ENCODE measurements at places on chromosomes 11 and 22. TPM values are rescaled to one million over a fixed set of nuclear protein-coding genes. Genes with fewer than 3 reads are reported as not detected.

Gene SGSM1
- under 0.01 TPM for total RNA-seq

Gene SLC22A12
- total RNA-seq = not detected

Gene OR8K5
- total RNA-seq = not detected

Gene OR52K2
- total RNA-seq = not detected

Gene VPS11
- 25.0 TPM for total RNA-seq

Gene SLC1A2
- total RNA-seq = 71.1 TPM

Gene ADAMTS15
- total RNA-seq = 42.8 TPM

Gene C22orf39
- 35.6 TPM for total RNA-seq

Gene HORMAD2
- total RNA-seq = not detected

Gene MYO7A
- total RNA-seq = 0.23 TPM

Gene LGALS12
- 0.47 TPM for total RNA-seq

Gene GDPD4
- not detected for total RNA-seq

Gene UBQLNL
- 0.08 TPM for total RNA-seq

Gene IFITM1
- 12.6 TPM for total RNA-seq

Gene VSIG2
- total RNA-seq = not detected

Gene SDF2L1
- 46.2 TPM for total RNA-seq

Gene DDI1
- not detected for total RNA-seq

Gene OR56A1
- not detected for total RNA-seq

Gene PHLDB1
- total RNA-seq = 114 TPM

Gene GTPBP1
- total RNA-seq = 54.5 TPM

Gene ANKRD49
- 8.7 TPM for total RNA-seq

Gene SPA17
- 7.8 TPM for total RNA-seq

Gene MTFP1
- 11.4 TPM for total RNA-seq

Gene SPI1
- not detected for total RNA-seq

Gene RBFOX2
- 155 TPM for total RNA-seq

Gene DBX1
- not detected for total RNA-seq

Gene APLNR
- total RNA-seq = 0.35 TPM
